Dorsolateral prefrontal cortex (tissue), 122 donors: ENCODE measurements at places on chromosomes 3 and 15.

- DNase-seq: no peak
Observed at GRCh38 chr15:89781055-89781454, 4.9 kb downstream of the MESP2 start.

DNA sequence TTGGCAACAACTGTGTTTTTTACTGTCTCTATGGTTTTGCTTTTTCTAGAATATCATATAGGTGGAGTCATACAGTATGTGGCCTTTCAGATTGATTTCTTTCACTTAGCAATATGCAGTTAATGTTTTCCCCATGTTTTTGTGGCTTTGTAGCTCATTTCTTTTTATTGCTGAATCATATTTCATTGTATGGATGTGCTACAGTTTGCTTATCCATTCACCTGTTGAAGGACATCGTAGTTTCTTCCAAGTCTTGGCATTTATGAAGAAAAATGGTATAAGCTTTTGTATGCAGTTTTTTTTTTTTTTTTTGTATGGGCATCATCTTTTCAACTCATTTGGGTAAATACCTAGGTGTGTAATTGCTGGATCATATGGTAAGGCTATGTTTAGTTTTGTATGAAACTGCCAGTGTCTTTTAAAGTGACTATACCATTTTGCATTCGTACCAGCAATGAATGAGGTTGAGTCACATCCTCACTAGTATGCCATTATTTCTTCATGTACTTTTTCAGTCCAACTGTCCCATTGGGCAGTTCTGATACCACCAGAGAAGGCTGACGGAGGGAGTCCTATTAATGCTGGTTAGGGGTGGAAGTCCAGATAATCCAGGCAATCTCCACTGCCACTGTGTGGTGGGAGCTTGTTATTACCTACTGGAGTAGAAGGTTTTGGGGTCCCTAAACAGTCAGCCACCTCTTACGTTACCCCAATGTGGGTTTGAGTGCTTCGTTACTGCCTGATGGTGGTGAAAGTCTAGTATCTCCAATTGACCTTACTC lies 210.5 kb downstream of the DOCK3 start:
- DNase-seq: no peak

- no peak for DNase-seq
Observed at GRCh38 chr3:110708156-110708555, 363.5 kb upstream of the NECTIN3 start.

DNA sequence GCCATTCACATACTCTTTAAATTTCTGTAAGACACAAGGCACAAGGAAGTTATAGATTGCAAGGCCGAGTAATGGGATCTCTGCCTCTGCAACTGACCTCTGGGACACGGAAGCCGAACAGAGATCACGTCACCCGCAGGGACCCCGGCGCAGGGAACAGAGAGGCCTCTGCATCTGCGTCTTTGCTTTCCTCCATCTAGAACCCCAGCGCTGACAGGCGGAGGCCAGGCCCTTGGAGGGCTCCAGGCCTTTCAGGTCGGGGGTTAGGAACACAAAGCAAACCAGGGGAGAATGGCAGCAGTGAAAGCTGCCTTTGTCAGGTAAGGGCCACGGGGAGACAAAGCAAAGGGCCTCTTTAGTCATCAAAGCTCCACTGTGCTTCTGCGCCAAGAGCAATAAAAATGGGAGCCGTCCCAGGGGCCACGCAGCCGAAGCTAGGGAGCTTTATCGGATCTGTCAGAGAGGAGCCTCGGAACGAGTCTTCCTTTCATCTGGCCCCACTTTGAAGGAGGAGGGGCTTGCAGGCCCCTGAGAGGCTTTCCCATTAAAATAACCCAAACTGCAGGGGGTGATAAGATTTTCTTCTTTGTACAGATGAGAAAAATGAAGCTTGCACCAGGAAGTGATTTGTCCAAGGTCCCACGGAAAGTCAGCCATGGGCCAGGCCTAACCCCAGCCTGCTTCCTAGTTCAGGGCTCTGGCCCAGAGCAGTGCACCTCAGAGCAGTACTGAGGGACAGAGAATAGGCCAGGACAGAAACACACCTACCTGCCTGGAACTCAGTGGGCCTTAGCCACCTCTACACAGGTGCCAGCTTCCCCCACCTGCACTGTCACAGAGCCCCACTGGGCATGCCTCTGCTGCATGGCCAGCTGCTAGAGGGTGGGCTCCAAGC lies 84.4 kb upstream of the RAD18 start:
- no peak for DNase-seq

GRCh38 chr3:44966795-44967278 lies 9.1 kb downstream of the ZDHHC3 start:
- no peak for DNase-seq

GRCh38 chr3:134752761-134753461 lies 42.1 kb upstream of the EPHB1 start:
- no peak for DNase-seq

DNA sequence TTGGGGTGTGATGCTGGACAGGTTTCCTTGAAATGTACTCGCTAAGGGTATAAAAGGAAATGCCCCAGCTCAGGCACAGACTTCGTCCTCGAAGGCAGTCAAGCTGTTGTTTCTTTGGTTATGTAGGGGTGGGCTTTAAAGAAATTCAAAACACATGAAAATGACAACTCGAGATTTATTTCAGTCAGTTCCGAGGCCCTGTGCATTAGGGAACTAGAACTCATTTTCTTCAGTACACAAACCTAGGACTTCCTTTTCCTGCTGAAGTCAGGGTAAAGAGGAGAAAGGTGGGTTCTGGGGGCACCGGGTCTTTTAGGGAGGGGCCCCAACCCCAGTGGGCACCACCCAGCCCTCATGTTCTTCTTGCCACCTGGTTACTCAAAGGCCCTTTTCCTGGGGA lies 7.7 kb downstream of the CCR9 start:
- DNase-seq: no peak

- no peak for DNase-seq
Observed at GRCh38 chr15:78399091-78399490, 38.9 kb upstream of the IREB2 start.

- no peak for DNase-seq
Observed at GRCh38 chr3:146813496-146813895, 208.3 kb upstream of the PLSCR5 start.

DNA sequence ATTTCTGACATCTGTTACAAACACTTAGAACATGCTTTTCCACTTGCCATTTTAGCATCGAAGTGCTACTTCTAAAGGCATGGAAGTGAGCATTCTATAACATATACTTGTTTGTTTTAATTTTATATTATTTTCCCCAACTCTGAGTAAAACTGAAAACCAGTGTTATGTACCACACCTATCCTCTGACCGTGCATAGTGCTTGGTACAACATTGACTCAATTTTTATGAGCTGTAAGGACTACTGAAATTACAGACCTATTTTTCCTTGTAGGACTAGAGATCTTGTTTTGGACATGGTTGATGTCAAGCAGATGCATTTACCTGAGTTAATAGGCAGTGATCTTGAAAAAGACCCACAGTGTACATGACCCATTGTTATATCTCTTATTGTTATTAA lies 51.5 kb upstream of the CCNB2 start:
- no peak for DNase-seq

GRCh38 chr3:65347166-65347565 lies 659.4 kb upstream of the ADAMTS9 start:
- no peak for DNase-seq

DNA sequence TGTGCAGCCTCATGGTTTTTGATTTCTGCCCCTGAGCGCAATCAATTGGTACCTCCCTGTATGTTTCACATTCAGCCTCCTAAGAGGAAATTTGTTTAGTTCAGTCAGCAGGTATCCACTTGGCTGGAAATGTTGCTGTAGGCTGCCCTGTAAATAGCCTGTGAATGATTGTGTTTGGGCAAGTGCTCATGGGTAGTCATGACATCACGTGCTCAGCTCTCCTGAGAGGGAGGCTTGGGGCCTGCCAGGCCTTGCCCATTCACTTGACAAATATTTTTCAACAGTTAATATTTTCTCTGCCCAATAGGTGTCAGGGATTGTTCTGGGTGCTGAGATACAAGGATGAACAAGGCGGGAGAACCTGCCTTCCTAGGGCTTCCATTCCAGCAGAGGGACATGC lies 13.3 kb downstream of the HRH1 start:
- no peak for DNase-seq

GRCh38 chr15:59283717-59284391 lies 77.2 kb downstream of the LDHAL6B start:
- DNase-seq: no peak

GRCh38 chr3:111128884-111129283 lies 57.3 kb downstream of the NECTIN3 start:
- no peak for DNase-seq

DNA sequence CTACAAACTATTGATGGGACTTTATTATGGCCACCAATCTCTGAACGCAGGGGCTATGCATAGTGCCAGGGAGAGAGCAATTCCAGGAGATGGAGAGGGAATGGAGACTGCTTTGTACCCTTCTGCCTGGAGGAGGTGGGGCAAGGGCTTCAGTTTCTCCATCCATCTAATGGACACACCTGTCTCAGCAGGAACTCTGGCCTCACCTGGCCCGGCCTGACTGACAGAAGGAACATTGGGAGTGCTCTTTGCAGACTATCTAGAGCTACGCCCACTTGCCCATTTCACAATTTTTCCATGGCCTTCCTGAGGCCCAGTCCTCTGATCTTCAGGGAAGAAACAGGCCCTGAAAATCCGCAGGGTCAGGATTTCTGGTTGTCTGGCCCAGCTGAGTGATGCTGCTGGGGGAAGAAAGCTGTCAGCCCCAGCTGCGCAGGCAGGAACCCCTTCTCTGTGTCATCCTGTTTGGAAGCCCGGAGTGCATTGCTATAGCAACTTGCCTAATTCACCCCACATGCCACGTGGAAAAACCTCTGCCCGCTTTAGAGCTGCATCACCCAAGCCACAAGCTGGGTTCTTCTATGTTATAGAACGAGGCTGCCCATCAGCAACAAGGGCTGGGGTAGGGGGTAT lies 6.4 kb downstream of the ITGA11 start:
- no peak for DNase-seq

- no peak for DNase-seq
Observed at GRCh38 chr15:74295800-74296199, 59.7 kb downstream of the CCDC33 start.

DNA sequence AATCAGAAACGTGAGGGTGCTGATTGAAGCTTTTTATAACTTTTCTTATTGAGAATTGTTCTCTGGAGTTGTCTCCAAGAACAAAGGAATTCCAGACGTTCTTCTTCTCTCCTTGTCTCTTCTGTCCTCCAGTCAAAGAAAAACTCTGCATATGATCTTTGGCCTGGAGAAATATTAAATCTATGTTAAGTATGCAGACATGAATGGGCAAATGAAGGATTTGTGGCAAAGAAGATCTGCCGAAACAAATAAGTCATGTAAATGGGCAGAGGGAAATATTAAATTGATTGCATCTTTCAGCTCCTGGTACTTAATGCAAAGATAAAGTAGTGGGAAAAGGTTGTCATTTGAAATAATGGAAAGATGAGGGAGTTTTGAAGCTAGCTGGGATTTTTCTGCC lies 74.9 kb downstream of the IGF1R start:
- DNase-seq: no peak

- DNase-seq: no peak
Observed at GRCh38 chr3:54069961-54070360, 52.4 kb upstream of the CACNA2D3 start.

DNA sequence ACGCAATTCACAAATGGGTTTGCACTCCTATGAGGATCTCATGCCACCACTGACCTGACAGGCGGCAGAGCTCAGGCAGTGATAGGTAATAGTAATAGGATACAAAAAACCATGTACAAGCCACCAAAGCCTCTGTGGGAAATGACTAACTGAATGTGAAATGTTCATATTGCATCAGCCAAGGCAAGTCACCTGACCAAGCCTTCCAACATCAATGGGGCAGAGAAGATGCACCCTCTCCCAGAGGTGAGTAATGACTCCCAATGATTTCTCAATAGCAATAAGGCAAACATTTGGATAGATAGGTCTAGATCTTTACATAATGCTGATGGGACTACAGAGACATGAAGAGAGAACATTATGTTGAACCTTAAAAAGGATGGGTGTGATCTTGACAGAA lies 14.9 kb downstream of the CNTN3 start:
- DNase-seq: no peak
